ENCODE measurements at places on chromosomes 6 and 20.

- DNase-seq: no peak
Observed at GRCh38 chr6:159039885-159040258, 4.9 kb downstream of the TAGAP start.

- DNase-seq: no peak
Observed at GRCh38 chr20:49171909-49172308, 16.2 kb downstream of the STAU1 start.

DNA sequence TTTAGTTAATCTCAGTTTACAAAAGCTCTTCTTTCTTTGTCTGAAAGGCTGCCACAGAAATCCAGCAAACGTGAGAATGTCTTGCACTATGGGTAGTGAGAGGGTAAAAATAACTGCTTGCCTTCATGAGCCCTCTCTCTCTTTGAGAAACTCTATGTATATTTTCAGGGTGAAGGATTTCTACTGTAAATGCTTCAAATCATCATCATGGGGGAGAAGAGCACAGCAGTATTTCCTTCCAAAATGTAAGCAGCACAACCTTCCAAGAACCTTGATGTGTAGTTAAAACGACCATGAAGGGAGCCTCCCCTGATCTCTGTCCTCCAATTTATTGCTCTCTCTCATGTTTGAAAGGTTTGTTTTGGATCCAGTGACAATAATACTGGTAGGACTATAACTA lies 141.3 kb upstream of the CENPW start:
- no peak for DNase-seq

GRCh38 chr6:148509119-148509799 lies 166.6 kb downstream of the SASH1 start:
- no peak for DNase-seq

- no peak for DNase-seq
Observed at GRCh38 chr6:134584847-134585516, 267.1 kb upstream of the SGK1 start.

GRCh38 chr6:154925130-154925529 lies 70.0 kb upstream of the TIAM2 start:
- no peak for DNase-seq

GRCh38 chr6:136534268-136534667 lies 16.0 kb downstream of the MAP7 start:
- DNase-seq: no peak

DNA sequence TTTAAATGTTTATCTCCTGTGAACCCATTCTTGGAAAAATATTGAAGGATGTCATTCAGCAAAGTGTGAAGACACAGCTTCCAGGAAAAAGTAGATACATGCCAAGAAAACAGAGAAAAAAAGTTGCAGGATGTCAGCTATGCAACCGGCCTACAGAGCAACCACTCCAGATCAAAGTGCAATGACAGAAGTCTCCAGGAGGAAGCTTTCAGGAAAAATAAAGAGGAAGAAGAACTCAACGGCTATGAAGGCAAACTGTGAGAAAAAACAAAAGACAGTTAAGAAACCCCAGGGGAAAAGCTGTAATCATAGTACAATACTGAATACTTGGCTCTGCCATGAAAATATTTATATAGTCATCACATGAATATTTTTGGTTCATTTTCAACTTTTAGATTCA lies 30.6 kb downstream of the REPS1 start:
- no peak for DNase-seq

- no peak for DNase-seq
Observed at GRCh38 chr6:112113918-112114317, 26.5 kb downstream of the FAM229B start.

GRCh38 chr6:156828280-156828703 lies 51.1 kb downstream of the ARID1B start:
- DNase-seq: no peak

DNA sequence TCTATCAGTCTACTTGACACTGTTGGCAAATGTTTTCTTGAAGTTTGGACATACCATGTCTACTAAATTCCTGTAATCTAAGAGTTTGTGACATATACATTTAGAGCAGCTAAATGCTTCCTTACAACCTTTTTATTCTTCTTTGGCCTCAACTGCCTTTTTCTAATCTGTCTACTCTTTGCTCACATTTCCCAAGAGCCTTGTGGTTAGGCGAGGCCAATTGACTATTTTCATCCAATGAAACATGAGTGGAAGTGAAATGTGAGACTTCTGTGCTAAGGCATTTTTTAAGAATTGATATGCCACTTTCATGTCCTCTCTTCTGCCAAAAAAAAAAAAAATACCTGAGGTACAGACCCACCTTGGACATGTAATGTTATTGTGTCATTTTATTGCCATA lies 158.2 kb upstream of the MCHR2 start:
- no peak for DNase-seq

GRCh38 chr6:122753688-122754056 lies 25.8 kb upstream of the FABP7 start:
- DNase-seq: peak; percentile 73

- no peak for DNase-seq
Observed at GRCh38 chr6:109788687-109789086, 97.6 kb downstream of the FIG4 start.

GRCh38 chr6:134719911-134720310 lies 230.0 kb downstream of the ALDH8A1 start:
- DNase-seq: no peak

DNA sequence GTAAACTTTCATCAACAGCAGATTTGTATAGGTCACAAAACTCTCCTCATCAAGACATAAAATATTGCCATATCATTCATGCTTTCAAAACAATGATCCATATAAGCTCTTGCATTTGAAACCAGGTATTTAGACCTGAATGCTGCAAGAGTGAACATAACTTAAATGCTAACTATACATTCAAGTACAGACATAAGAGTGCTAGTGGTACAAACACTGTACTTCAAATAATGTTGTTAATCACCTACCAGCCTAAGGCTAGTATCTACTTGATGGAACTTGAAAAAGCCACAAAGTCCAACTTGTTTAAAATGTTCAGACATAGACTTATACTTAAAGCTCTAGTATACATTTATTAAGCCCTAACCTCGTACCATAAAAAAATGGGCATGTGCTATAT lies 16.0 kb upstream of the GSTA2 start:
- no peak for DNase-seq

DNA sequence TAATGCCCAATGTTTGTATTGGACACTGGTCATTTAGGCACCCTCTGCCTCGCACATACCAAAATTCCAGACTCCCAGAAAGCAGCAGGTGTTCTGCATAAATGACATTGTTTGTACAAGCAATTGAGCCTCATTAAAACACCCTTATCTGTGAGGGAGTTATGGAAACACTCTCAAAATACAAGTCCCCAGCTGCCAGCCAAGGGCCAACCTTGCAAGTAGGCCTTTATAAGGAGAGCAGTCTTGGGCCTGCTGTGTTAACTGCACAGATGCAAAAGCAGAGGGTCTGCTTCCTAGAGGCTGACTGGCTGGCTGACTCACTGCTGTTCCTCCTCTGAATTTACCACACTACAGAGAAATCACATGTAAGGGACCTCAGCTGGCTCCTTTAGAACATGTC lies 150.4 kb upstream of the HMGN3 start:
- DNase-seq: peak; percentile 94

- no peak for DNase-seq
Observed at GRCh38 chr6:37580176-37580955, 80.7 kb upstream of the CCDC167 start.

GRCh38 chr6:87104667-87105066 lies 9.8 kb upstream of the CGA start:
- no peak for DNase-seq

GRCh38 chr6:42689371-42689770 lies 33.0 kb downstream of the PRPH2 start:
- DNase-seq: no peak

- no peak for DNase-seq
Observed at GRCh38 chr6:15473741-15474161, 189.1 kb downstream of the DTNBP1 start.

- no peak for DNase-seq
Observed at GRCh38 chr6:89745716-89746115, 73.9 kb downstream of the MDN1 start.

- no peak for DNase-seq
Observed at GRCh38 chr6:163583558-163583957, 169.0 kb downstream of the QKI start.

GRCh38 chr6:99559057-99559456 lies 9.4 kb downstream of the CCNC start:
- DNase-seq: no peak

GRCh38 chr20:51342510-51343236 lies 199.8 kb downstream of the NFATC2 start:
- DNase-seq: no peak

GRCh38 chr20:3222635-3223600 lies 13.6 kb downstream of the ITPA start:
- DNase-seq: no peak

DNA sequence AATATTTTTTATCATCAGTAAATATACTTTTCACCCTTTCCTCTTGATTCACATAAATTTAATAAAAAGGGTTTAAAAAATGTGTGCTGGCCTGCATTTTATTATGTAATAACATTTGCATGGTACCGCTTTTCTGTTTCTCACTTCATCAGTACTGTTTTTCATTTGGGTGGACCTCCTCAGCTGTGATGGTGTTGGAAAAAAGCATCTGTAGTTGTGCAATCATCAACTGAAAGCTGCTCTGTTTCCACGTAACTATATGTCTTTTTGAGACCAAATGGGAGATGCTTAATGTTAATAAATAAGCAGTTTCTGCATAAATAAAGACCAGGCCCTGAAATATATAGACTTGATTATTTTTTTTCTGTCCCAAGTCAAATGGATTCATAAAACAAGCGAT lies 31.6 kb upstream of the CENPW start:
- DNase-seq: no peak

- DNase-seq: no peak
Observed at GRCh38 chr20:50320901-50321796, 130.5 kb downstream of the CEBPB start.

DNA sequence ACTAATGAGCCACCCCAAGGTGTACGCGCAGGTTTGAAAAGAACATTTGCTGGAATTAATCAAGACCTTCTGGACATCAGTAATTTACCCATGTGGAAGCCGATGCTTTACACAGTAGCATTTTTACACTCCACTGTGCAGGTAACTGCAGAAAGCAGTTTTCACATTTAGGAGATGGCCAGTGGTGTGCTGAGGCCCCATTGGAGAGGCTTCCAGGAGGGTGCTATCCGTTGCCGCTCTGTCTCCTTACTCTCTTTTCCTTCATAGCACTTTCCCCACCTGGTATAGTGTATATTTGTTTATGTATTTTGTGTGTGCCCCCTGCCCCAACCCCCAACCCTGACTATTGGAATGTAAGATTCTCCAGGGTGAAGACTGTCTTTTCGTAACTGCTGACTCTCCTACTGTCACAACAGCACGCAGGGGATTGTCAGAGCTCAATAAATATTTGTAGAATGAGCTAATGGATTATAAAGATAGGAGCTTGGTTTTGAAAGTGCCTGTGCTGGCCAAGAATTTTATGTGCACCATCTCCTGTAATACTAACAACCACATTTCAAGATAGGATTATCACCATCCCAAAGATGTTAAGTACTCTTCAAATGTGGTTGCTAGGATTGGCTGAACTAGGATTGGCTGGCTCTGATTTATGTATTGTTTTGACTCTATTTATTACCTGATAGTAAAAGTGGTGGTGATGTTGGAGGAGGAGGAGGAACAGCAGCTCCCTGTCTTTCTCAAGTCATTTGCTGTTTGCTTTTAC lies 74.0 kb upstream of the GLP1R start:
- no peak for DNase-seq

GRCh38 chr20:62268228-62268900 lies 30.0 kb downstream of the OSBPL2 start:
- DNase-seq: no peak

DNA sequence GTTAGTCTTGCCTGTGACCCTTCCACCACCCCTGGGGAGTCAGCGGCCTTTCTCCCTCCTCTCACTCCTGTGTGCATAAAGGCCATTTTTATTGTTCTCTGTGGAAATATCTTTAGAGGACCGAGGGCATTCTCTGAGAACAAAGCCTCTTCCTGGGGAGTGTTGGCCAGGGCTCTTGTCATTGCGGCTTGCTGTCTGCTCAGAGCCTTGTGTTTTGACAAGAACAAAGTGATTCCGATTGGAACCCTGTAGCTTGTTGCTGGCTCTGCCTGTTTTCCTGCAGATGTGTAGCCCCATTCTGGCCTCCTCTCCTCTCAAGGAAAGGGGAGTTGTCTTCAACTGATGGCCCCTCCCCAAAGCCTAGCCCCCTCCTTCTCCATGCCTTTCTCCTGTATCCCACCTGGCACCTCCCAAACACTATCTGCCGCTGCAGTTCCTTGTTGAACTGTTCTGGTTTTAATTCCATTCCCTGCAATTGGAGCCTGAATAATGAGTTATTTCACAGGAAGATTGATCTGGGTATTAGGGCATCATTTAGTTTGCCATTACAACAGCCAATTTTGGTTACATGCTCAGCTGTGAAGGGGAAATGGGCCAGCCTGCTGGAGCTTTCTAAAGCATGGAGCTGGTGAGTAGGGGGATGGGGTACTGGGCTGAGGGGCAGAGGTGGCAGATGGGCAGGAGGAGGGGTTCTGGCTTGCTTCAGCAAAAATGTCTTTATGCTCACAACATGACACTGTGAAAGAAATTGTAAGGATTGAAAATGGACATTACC lies 252.5 kb downstream of the LRFN2 start:
- no peak for DNase-seq

- peak; percentile 64 for DNase-seq
Observed at GRCh38 chr20:53738039-53738944, 144.7 kb upstream of the ZNF217 start.

GRCh38 chr20:53712212-53712977 lies 118.8 kb upstream of the ZNF217 start:
- DNase-seq: no peak

- no peak for DNase-seq
Observed at GRCh38 chr6:7691675-7692452, 34.0 kb upstream of the BMP6 start.

GRCh38 chr20:62825986-62826645 lies 9.3 kb downstream of the COL9A3 start:
- DNase-seq: no peak

DNA sequence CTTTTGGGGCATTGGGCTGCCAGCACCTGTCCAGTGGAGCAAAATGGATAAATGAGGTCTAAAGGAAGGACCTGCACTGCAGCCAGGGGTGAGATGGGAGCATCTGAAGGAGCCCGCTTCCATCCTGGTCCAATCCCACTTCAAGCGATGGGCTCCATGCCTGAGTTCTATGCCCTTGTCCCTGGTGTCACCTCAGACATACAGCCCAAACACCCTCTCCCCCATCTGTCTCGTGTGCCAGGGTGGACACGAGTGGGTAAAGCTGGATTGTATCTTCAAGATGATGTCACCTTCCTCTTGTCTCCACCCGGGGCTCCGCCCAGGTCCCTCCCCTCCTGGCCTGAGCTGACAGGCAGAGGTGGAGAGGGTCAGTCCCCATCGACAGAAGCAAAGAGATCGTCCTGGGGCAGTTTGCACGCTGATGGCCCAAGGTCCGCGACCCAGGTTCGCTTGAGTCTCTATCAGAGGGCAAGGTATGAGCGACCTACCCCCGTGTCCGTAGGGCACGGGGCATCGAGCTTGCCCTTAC lies 544 bp downstream of the SMIM29 start:
- DNase-seq: no peak

DNA sequence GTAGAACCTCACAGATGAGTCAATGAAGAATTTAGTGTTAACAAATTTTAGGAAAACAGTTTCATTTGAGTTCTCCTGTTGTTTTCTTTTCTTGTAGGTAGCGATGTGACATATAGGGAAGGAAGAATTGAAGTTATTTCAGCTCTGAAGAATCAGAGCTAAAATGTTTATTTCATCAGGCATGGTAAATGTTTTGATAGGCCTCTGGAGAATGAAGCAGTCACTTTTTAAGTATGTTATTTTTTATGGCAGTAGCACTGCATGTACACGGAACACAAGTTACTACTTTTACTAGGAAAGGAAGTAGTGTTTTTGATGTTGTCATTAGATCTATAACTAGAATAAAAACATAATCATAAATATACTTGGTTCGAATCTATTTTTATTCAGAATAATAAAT lies 1357.3 kb upstream of the CITED2 start:
- no peak for DNase-seq
